ENCODE measurements at places on chromosomes 16 and 17.

DNA sequence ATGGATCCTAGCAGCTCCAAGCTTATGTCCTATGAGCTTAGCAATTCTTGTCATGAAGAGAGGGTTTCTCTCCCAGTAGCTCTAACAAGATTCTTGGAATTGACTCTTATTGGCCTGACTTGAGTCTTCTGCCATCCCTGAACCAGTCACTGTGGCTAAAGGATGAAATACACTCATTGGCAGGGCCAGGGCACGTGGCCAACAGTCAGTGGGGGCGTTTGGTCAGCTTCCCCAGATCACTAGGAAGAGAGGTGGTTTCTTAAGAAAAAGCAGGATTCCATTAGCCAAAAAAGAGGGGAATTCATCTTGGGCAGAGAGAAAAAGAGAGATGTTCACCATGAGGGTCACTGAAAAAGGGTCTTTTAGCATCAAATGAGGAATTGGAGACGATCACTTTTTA is 363.2 kb downstream of the SNX29 start:
- no peak for DNase-seq

GRCh38 chr16:16033208-16033717 is 83.8 kb downstream of the ABCC1 start:
- DNase-seq, result no peak

DNA sequence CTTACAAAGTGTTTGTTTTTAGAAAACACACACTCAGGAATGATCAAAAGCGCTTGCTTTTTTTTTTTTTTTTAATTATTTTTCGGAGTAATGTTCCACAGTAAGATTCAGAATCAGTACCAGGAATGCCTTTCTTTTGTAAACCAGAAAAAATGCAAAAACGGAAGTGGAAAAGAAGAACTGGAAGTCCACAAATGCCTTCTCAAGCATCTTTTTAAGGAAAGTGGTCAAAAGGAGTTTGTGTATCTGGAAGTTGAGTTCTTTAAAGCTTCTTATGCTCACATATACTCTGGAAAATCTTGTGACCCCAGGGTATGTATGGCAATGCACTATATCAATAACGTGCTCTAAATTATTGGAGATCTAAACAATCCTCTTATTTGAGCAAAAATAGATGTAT is 126.0 kb downstream of the ABCA8 start:
- no peak for DNase-seq

DNA sequence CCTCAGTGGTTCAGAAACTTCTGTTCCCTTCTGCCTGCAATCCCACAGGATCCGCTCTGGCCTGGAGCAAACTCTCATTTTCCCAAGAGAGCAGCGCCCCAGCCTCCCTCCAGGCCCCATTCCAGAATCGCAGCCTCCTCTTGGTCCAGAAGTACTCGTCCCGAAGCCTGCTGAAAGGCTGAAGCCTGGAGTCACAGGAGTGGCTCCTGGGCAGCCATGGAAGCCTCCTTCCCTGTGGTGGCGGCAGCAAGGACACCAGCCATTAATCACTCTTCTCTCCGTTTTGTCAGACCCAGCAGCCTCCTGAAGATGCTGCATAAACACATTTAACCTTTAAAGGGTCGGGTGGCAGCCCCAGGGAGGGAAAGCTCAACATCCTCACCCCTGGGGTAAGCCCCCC is 66.9 kb upstream of the TNRC6C start:
- no peak for DNase-seq

- no peak for DNase-seq
Observed at GRCh38 chr16:56324406-56324805, 100.9 kb downstream of the AMFR start.

- no peak for DNase-seq
Observed at GRCh38 chr17:77329741-77330531, 189.2 kb downstream of the SEC14L1 start.

- no peak for DNase-seq
Observed at GRCh38 chr17:57257195-57257894, 1.0 kb downstream of the MSI2 start.

GRCh38 chr16:84344781-84345180 is 23.6 kb upstream of the ATP2C2 start:
- no peak for DNase-seq

GRCh38 chr16:19886073-19886941 is 1.7 kb upstream of the GPRC5B start:
- DNase-seq, result peak; percentile 62

GRCh38 chr16:83887080-83887479 is 11.8 kb upstream of the MLYCD start:
- DNase-seq, result no peak

- no peak for DNase-seq
Observed at GRCh38 chr17:19319771-19320505, 42.6 kb downstream of the B9D1 start.

DNA sequence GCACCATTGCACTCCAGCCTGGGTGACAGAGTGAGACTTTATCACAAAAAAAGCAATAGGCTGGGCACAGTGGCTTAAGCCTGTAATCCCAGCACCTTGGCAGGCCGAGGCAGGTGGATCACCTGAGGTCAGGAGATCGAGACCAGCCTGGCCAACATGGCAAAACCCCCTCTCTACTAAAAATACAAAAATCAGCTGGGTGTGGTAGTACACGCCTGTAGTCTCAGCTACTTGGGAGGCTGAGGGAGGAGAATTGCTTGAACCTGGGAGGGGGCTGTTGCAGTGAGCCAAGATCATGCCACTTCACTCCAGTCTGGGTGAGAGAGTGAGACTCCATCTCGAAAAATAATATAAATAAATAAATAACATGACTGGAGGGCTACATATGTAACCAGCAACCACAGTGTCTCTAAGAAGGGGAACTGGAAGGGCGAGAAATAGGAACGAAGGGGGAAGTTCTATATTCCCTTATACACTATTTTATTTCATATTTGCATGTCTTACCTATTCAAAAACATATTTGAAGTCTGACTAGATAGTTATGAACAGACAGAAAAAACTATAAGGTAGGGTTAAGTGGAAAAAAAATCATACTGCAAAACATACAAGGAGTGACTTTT is 25.9 kb downstream of the MYH11 start:
- DNase-seq, result no peak

GRCh38 chr17:20191056-20191455 is 181.9 kb downstream of the SPECC1 start:
- DNase-seq, result no peak

- no peak for DNase-seq
Observed at GRCh38 chr17:45425125-45425983, 7.3 kb downstream of the ARHGAP27 start.

DNA sequence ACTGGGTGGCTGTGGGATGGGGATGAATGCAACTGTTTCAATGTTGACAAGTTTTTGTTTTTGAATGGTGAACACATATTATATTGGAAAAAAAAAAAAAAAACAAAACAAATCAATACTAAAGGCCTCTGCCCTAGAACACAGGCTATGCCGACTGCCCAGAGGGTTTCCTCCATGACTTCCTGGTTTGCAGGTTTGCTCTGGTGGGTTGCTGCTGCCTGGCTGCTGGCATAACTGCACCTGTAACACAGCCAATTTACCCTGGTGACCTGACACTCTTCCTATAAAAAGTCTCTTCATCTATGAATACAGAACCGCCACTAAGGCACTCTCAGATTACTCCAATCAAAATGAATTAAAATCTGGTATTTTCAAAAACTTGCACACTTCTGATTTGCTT is 10.4 kb downstream of the GLYR1 start:
- DNase-seq, result no peak

- DNase-seq, result peak; percentile 79
Observed at GRCh38 chr17:44308320-44308818, at the start of gene RUNDC3A. RUNDC3A (plus strand) TSS chr17:44308601; CDS start chr17:44308833, 232 bp downstream.

GRCh38 chr16:4257646-4258556 is 14.9 kb downstream of the TFAP4 start:
- no peak for DNase-seq

GRCh38 chr17:29709866-29710519 is 87.3 kb upstream of the CORO6 start:
- DNase-seq, result no peak

- DNase-seq, result no peak
Observed at GRCh38 chr17:17036524-17036998, 5.7 kb upstream of the MPRIP start.

DNA sequence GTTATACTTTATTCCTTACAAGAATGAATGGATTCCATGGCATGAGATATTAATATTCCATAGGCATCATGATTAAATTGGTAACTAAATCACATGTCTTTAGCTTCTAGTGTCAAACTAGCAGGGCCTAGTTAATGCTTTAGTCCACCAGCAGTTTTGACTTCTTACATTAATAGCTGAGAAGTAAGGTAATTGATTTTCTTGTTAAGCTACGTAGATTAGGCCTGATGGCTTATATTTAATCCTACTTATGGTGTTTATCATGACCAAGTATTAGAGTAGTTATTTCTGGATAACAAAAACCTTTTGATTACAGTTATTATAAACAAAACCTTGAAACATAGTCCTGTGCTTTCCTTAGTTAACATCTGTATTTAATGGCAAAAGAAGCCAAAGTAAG is 184.5 kb downstream of the TANC2 start:
- DNase-seq, result no peak
